Left lobe of liver (tissue), 2 donors: ENCODE measurements at places on chromosomes 5 and 9. TPM values are rescaled to one million over a fixed set of nuclear protein-coding genes. Genes with fewer than 3 reads are reported as not detected.

PHF2 gene
- total RNA-seq = 7.3 TPM

SNCAIP gene
- total RNA-seq = 0.23 TPM

BTNL8 gene
- total RNA-seq = 0.45 TPM

SLC1A1 gene
- total RNA-seq = 23.1 TPM

C9orf50 gene
- not detected for total RNA-seq

ZBTB34 gene
- 2.7 TPM for total RNA-seq

PLPP7 gene
- 0.30 TPM for total RNA-seq

ARHGEF28 gene
- total RNA-seq = 14.4 TPM

TMEM174 gene
- total RNA-seq = not detected

SMC5 gene
- 10.7 TPM for total RNA-seq

GDNF gene
- total RNA-seq = 0.18 TPM

PAEP gene
- not detected for total RNA-seq

NEURL1B gene
- total RNA-seq = 9.5 TPM

ZSWIM6 gene
- 2.9 TPM for total RNA-seq

IFNA21 gene
- total RNA-seq = not detected

FOXD4L4 gene
- 0.15 TPM for total RNA-seq

IL13 gene
- not detected for total RNA-seq

FANCG gene
- 6.2 TPM for total RNA-seq

LECT2 gene
- total RNA-seq = 6.5 TPM

RLN1 gene
- not detected for total RNA-seq
